Activated CD4-positive, alpha-beta T cell treated with anti-CD3 and anti-CD28 coated beads, Interleukin-2, amount 10 ng/mL, durations not matched to agents 7 days and 5 days (primary cell): ENCODE measurements at places on chromosomes 12 and 14.

DNA sequence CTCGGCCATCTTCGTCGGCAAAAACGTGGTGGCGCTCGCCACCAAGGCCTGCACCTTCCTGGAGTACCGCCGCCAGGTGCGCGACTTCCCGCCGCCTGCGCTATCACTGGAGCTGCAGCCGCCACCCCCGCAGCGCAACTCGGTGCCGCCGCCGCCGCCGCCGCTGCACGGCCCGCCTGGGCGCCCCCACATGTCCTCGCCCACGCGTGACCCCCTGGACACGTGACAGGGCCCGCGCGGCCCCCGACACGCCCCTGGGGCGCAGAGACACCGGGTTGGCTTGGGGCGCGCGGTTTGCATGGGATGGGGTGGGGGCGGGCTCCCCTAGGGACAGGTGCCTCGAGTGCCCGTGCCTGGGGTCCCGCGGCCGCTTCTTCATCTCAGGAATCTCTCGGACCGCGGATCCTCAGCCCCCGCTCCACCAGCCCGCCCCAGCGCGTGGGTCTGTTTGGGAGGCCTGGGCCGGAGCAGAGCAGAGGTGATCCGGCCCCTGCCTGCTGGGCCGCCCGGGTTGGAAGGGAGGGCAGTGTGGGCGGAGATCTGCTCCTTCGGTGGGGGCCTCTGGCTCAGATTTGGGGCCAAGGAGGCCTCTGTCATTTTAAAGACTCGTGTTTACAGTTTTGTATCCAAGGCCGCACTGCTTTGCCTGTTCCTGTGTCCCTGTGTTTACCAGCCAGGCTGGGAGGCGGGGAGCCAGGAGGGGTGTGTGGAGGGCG is 3.3 kb downstream of the TMEM121 start:
- peak; percentile 36 for DNase-seq

GRCh38 chr14:85233756-85234155 is 296.2 kb upstream of the FLRT2 start:
- no peak for DNase-seq

GRCh38 chr14:54329082-54329695 is 67.6 kb upstream of the CDKN3 start:
- DNase-seq = peak; percentile 8

- peak; percentile 66 for DNase-seq
These were observed 93.7 kb downstream of the B4GALNT3 start for GRCh38 chr12:553216-554000.

- DNase-seq = no peak
These were observed 79.3 kb upstream of the FZD10 start for GRCh38 chr12:130083002-130083401.

- no peak for DNase-seq
These were observed 22.7 kb downstream of the POLE start for GRCh38 chr12:132664206-132665148.

- DNase-seq = no peak
These were observed 91.7 kb upstream of the SEL1L start for GRCh38 chr14:81625343-81625742.

DNA sequence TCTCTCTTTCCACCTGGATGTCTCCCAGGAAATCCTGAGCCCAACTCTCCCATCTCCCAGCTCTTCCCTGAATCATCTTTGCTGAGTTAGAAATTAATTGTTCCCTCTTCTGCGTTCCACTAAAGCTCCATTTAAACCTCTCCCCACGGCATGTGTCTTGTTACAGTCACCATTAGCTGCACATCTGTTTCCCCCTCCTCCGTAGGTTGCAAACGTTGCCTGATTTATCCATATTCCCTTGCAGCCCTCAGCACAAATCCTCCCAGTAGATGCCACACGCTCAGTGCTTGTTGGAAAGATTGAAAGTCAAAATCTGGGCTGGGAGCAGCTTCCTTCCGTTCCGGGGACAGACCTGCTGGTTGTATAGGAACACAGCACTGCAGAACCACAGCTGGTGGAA is 90.4 kb downstream of the SLC24A4 start:
- no peak for DNase-seq

GRCh38 chr12:124777399-124778372 is 86.0 kb downstream of the SCARB1 start:
- DNase-seq = no peak

GRCh38 chr14:99672506-99673304 is 11.4 kb upstream of the CYP46A1 start:
- peak; percentile 43 for DNase-seq

GRCh38 chr12:93939641-93940325 is 208.6 kb upstream of the PLXNC1 start:
- no peak for DNase-seq

- DNase-seq = no peak
These were observed 29.6 kb downstream of the MAP3K9 start for GRCh38 chr14:70779667-70780066.

DNA sequence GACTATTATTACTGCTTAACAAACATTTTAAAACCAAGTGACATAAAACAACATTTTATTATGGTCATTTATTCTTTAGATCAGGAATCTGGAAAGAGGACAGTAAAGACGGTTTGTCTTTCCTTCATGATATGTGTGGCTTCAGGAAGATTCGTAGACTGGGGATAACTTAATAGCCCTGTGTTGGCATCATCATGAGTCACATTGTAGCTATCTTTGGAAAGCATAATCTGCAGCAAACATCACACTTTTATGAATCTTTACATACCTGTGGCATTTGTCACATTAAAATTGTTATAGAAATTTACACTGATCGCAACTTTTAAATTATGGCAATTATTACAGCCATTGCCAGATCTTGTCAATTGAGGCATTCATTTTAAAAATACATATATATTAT is 397.1 kb downstream of the NOVA1 start:
- DNase-seq = no peak

DNA sequence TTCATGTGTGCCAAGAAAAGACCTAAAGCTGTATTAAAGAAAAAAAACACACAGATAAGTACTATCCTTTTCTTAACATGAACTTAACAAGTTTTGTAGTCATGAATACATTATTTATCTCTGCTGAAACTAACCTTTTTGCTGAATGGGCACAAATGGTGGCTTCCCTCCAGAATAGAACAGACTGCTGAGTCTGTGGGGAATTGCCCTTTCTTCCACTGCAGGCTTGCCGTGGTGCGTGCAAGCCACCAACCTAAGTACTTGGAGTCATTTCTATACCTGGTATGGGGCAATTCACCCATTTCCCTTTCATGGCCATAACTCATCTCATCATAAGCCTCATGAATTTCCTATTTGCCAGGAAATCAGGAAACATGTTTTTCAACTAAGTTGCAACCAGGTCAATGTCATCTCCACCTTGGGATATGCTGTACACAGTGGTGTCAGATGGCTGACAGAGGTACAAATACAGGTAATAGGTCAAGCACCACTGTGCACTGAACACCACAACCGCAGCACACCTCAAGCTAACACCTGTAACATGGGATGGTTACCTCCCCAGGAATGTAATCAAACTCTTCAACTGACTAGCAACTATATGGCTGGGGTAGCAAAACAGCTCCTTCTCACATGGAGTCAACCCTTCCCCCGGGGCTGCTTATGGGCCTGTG is 49.9 kb downstream of the CATSPERB start:
- DNase-seq = no peak

DNA sequence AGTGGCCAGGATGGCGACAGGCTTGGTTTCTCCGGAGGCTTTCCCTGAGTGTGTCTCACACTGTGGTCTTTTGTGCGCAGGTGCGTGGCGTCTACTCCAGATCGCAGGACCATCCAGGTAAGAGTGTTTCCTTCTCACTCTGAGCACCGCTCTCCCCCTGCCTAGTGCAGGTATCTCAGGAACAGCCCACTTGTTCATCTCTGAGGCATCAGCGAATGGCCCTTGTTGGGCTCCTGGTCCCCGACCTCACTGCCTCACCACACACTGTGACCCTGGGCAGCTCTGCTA is 781 bp downstream of the ADGRD1 start:
- no peak for DNase-seq

DNA sequence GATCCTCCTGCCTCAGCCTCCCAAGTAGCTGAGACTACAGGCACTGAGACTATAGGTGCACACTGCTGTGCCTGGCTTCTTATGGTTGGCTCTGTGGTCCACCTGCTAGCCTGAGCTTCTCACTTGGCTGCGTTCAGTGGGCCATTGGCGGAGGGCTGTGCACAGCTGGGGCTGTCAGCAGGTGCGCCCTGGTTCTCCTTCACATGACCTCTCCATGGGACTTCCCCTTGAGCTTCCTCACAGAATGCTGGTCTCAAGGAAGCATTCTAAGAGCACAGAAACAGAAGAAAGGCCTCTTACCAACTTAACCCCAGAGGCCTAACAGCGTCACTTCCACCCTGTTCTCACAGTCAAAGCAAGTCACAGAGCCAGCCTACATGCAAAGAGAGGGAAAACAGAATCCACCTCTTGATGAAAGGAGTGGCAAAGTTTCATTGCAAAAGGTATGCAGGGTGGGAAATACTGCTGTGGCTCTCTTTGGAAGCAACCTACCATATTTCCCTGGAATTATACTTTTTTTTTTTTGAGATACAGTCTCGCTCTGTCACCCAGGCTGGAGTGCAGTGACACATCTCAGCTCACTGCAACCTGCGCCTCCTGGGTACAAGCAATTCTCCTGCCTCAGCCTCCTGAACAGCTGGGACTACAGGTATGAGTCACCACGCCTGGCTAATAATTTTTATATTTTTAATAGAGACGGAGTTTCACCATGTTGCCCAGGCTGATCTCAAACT is 9.3 kb downstream of the RILPL2 start:
- peak; percentile 47 for DNase-seq

GRCh38 chr12:42498549-42499247 is 90.8 kb downstream of the PRICKLE1 start:
- no peak for DNase-seq

GRCh38 chr12:56078931-56079722 is 838 bp upstream of the ERBB3 start:
- DNase-seq = peak; percentile 50

DNA sequence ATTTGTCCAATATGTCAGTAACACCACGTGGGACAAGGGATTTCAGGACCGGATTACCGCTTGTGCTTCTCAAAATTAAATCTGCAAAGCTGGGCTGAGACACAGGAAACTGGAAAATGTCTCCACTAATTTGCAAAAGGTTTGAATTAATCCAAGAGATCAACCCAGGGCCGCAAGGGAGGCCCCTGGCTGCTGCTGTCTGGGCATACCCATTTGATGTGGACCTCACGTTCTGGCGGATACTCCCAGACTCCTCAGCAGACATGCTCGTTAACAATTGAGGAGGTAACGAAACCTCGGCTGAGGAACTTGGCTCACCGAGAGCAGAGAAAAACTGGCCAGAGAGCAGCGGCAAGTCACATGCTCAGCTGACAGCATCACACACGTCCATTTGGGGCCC is 180.6 kb downstream of the SLC15A4 start:
- DNase-seq = no peak

GRCh38 chr12:72094490-72094889 is 155.8 kb downstream of the TPH2 start:
- DNase-seq = no peak

GRCh38 chr12:79645235-79645630 is 45.5 kb downstream of the PAWR start:
- no peak for DNase-seq
